ENCODE measurements at places on chromosomes 16 and 17.

- DNase-seq: no peak
Measured at GRCh38 chr17:2266045-2266864, 37.3 kb downstream of the SMG6 start.

DNA sequence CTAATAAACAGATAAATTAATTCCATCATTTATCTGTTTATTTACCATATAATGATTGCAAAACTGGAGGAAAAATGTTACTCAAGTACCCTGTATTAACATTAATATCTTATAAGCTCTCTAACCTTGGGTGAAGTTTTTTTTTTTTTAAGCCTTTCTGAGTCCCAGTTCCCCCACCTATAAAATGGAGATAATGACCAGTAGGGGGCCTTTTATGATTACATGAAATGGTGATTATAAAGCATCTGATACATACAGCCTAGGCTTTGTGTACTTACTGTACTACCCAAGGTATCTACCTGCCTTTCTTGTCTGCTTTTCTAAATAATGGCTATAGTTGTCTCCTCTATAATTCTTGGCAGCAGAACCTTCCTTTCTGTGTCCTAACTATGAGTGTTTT, 22.6 kb downstream of the LRRC36 start:
- no peak for DNase-seq

DNA sequence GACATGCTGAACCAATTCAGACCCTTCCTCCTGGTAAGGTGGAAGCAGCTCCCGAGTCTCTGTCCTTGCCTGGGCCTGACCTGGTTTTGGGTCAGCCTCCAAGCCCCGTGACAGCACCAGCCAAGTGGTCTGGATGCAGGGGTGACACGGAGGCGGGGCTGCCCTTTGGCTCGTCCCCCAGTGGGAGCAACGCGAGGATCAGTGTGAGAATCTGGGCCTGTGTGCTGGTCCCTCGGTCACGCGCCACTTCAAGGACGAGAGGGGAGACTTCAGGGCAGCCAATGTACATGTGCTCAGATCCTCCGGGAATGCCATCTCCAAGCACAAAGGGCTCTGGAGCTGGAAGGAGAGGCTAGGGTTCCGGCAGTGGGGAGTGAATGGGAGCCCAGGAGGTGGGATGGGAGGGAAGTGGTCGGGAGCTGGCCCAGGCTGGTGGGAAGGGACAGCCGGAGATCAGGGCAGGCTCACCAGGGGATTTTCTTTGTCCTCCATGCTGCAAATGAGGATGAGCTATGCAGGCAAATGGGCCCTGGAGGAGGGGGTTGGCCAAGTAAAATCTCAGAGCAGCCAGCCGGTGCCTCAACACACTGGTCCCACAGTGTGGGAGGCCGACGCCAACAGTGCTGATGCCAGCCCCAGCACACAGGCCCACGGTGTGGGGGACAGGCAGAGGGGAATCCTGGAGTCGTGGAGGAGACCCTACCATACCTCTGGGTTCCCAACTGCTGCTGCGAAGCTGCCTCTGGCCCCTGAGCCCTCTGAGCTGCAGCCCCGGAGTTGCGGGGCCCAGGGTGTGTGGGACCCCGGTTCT, 4.2 kb upstream of the NDRG4 start:
- no peak for DNase-seq

- DNase-seq: no peak
Measured at GRCh38 chr16:85918436-85918835, 19.5 kb downstream of the IRF8 start.

DNA sequence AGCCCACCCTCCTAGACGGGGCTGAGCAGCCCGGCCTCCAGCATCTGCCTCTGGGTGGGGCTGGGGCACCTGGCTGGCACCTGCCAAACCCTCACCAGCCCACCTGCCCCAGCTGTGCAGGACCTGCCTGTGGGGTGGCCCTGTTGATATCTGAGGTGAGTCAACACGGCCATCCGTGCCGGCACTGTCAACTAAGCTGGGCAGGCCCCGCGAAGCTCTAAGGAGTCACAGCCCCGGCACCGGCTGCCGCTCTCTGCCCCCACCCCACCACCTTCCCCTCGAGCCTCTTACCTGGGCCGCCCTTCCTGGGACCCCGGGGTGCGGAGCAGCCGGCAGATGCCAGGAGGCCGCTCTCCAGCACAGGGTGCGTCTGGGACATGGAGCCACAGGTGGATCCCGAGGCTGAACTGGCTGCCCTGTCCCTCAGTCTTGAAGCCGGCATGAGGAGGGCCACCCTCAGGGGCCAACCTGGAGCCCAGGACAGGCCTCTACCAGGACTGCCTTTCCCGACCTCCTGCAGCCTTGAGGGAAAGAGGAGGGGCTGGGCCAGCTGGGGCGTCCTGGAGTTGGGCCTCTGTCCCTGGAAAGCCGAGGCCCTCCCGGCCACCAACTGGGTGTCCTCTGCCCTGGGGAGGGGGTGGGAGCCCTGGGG, 515 bp downstream of the CBFA2T3 start:
- no peak for DNase-seq

- DNase-seq: peak; percentile 26
Measured at GRCh38 chr16:11078812-11079459, 134.6 kb downstream of the CLEC16A start.

DNA sequence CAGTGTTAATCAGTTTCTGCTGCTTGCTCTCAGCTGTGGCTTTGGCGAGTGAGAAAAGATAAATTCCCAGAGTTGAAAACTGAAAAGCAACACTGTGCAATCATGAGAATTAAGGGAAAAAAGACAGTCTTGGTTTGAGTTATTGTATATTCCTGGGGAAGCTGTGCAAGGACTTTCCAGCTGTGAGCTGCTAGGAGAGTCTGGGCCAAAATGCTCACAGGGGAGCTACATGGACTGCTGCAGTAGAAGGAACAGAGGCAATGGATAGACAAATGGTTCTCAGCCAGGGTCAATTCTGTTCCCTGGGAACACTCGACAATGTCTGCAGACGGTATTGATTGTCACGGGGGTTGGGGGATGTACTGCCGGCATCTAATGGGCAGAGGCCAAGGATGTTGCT, 102.0 kb upstream of the ADAMTS18 start:
- DNase-seq: no peak

GRCh38 chr17:75848523-75849278, 4.5 kb upstream of the UNC13D start:
- DNase-seq: peak; percentile 73

DNA sequence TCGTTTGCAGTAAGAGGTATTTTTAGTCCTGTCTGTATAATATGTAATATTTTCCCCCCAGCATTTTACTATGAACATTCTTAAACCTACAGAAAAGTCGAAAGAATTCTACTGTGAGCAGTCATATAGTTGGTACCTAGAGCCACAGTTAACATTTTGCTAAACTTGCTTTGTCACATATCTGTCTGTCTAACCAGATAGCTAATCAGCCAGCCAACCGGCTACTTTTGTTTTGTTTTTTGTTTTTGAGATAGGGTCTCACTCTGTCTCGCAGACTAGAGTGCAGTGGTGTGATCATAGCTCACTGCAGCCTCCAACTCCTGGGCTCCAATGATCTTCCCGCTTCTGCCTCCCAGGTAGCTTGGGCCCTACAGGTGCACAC, 73.3 kb downstream of the ABCC1 start:
- DNase-seq: no peak

DNA sequence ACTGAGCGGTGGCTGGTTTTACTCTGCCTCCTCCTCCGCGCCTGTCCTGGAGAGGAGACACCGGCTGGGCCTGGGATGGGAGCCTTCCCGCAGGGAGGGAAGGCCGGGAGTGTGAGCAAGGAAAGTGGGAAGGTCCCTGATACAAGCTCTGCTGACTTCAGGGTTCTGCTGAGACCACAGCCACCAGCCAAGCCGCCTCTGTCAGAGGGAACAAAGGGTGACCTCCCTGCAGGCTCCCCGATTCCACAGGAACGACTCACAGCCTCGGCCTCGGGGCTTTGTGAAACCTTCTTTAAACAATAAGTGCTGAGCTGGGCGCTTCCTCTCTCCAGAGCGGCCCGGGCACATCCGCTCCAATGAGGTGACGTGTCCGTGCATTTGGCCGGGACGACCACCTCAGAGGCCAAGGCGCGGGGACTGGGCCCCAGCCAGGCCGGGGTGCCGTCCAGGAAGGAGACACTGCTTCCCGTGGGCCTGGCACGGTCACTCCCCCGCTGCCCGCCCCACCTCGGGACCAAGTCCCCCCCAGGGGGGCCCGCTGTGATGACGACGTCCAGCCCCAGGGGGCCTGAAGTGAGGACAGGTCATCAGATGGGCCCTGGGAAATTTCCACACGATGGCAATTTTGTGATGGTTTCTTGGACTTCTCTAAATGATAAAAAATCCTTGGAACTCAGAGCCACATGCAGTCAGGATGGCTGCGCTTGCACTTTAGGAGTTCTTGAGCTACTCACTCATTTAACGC, 11.8 kb upstream of the CIBAR2 start:
- DNase-seq: no peak

DNA sequence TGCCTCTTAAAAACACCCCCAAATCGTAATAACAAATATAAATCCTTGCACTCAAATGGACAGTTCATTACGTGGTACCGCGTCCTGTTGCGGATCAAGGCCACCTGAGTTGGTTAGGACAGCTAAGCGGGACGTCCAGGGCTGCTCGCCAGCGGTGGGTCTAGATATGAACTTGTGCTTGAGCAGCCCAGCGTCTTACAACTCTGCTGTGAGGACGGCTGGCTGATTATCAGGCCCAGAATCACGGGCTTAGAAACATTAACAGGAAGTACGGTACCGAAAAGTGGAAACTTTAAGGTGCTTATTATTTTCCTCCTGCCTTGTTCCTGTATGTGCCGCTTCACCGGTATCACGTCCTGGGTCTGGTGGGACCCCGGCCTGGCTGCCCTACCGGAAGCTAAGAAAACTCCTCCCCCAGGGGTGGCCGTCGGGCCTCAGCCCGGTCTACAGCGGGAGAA, 832 bp upstream of the SRRM2 start:
- DNase-seq: peak; percentile 94

- DNase-seq: peak; percentile 83
Measured at GRCh38 chr17:36602924-36603384, 1.6 kb downstream of the MRM1 start.

GRCh38 chr17:63832455-63832854, 5.0 kb upstream of the FTSJ3 start:
- DNase-seq: no peak

DNA sequence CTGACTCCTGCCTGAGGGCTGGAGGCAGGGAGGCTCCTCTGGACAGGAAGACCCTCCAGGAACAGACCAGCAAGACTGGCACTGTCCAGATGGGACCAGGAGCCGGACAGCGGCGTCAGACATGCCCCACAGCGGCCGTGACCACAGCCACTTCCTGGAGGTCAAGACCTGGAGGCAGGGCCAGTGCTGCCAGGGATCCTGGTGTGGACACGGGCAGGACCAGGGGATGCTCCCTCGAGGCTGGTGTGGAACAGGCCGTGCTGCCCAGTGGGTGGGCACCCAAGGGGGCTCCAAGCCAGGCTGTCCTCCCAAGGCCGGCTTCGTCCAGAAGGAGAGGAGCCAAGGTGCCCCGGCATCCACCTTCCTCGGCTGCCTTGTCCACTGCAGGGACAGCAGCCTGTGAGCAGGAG, 4.5 kb upstream of the CCDC57 start:
- DNase-seq: no peak

DNA sequence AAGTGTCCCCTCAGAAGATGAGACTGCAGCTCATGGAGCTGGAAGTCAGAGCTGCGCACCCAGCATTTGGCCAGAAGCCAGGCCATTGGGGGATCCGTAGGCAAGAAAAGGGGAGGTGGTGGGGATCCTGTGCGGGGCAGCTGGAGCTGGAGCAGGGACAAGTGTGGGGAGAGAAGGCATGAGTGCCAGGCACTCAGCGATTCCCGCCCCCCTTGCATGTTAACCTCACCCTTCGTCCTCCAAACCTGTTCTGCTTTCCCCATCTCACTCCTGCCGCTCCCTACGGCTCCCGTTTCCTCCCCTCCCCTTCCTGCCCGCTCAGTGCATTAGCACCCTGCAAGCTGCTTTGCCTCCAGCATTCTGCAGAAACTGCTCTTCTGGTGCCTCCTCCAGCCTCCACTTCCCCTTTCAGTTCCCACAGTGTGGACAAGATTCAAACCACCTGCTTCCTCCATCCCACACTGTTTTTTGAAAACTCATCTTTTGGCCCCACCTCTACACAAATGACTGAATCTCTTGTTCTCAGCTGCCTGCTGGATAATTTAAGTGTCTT, 5.6 kb downstream of the ALOX15 start:
- DNase-seq: no peak

DNA sequence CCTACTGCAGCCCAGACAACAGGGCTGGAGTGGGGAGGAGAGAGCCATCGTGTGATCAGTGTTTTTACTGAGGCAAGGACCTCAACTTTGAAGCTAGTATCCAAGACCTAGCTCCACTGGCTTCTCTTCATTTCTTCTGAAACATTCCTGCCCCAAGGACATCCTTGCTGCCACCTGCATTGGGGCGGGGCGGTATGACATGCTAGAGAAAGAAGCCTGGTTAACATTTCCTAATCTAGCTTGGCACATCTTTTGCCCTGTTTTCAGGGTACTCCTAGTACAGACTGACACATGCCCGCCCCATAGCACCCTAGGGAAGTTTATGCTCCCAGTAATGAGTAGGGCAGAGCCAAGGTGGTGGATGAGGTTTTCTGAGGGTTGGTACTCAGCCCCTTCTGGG, 17.8 kb upstream of the ANKRD40CL start:
- no peak for DNase-seq
